ENCODE measurements at places on chromosomes 6 and 20.

- no peak for DNase-seq
Measured at GRCh38 chr6:32982702-32983492, 14.5 kb downstream of the BRD2 start.

- DNase-seq: no peak
Measured at GRCh38 chr6:163182696-163183095, 231.8 kb upstream of the QKI start.

DNA sequence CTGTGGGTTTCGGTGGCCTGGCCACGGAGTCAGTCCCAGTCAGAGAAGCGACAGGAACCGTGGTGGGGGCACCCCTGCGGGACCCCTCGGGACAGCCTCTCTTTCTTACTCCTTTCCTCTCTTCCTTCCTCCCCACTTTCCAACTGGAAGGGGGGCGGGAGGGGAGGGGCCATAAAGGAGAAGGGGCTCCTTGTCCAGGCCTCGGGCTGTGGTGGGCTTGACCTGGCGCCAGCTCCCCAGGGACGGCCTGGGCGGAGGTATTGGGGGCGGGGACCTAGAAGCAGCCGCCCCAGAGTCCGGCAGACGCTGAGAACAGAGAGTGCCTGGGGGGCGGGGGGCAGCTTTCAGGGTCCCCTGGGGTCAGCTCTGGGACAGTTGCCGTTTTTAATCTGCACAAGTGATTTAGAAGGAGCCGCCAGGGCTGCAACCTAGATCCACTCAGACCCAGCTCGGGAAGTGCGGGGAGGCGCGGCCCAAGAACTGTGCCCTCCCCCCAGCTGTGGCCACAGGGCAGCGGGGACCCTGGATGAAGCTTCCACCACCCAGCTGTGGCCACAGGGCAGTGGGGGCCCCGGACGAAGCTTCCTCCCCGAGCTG, 6.4 kb upstream of the ABHD16B start:
- no peak for DNase-seq

DNA sequence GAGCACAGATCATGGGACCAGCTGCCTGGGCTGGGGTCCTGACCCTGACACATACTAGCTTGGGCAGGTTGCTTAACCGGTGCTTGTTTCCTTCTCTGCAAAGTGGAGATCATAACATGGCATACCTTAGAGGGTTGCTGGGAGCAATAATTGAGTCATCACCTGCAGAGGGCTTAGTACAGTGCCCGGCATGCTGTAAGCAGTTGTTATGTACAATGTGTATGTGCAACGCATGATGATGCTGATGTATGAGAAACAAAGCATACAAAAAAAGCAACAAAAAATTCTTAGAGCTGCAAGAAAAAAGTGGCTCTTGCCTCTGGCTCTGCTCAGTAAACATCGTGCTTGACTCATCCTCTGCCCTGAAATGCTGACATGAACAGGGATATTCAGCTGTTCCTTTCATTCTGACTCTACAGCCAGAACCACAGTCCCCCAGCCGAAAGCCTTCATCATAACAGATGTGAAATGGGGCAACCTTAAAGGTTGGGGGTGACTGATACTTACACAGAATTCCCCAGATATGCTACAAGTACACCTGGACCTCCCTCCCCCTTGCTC, 91.7 kb downstream of the CLIC5 start:
- no peak for DNase-seq

GRCh38 chr6:91167846-91168245, 581.0 kb upstream of the MAP3K7 start:
- DNase-seq: no peak

DNA sequence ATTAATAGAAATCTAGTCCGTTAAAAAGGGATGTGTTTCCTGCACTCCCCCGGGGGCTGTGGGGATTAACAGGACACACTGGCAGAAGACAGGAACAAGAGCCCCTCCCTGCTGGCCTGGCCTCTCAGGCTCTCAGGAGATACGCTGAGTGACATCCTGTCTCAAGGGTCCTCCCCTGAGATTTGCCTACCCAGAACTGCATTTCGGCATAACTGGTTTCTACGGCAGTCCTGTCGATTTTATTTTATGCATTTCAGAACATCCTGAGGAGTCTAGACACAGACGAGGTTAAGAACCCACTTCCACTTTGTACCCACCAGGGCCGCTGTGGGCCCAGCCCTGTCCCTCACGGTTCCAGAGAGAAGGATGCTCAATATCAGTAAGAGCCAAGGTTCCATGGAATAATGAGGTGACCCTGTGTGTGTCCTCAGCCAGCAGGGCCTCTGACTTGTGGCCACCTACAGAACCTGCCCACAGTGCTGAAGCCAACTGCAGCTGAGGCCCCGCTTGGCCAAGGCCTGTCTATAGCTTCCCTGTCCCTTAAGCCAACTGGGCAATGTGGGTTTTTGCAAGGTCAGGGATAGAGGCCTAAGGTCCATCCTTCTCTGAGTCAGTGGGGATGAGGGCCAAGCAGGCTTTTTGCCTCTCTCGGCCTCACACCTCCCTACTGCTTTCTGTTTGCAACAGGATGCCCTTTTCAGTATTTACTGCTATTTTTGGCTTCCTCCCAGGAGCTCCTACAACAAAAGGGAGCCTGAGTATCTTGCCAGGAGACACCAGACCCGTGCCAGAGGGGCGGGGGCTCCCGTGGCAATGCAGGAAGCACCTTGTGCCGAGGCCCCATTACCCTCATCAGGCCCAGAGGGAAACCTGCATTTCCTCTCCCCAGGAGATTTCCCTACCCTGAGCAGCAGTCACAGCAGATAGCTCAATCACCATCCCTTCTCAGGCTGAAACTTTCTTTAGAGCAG, 14.7 kb downstream of the UQCC2 start:
- DNase-seq: peak; percentile 60

GRCh38 chr20:1758765-1759164, 101.2 kb upstream of the SIRPG start:
- DNase-seq: no peak

- DNase-seq: no peak
Measured at GRCh38 chr6:7912024-7912423, 1.4 kb upstream of the TXNDC5 start.

DNA sequence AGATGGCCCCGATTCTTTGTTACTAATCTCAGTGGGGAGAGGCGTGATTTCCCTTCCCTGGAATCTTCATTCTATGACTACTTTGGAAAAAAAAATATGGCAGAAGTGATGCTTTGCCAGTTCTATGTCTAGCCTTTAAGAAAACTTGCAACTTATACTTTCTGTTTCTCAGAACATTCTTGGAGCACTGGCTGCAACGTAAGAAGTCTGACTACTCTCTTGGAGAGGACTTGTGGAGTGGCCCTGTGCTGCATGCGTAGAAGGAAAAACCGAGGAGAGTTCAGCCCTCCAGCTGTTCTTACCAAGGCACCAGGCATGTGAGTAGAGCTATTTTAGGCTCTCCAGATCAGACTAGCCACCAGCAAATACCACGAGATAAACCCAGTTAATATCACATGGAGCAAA, 77.6 kb upstream of the STXBP5 start:
- no peak for DNase-seq

GRCh38 chr6:47247227-47247797, 62.4 kb downstream of the TNFRSF21 start:
- no peak for DNase-seq

DNA sequence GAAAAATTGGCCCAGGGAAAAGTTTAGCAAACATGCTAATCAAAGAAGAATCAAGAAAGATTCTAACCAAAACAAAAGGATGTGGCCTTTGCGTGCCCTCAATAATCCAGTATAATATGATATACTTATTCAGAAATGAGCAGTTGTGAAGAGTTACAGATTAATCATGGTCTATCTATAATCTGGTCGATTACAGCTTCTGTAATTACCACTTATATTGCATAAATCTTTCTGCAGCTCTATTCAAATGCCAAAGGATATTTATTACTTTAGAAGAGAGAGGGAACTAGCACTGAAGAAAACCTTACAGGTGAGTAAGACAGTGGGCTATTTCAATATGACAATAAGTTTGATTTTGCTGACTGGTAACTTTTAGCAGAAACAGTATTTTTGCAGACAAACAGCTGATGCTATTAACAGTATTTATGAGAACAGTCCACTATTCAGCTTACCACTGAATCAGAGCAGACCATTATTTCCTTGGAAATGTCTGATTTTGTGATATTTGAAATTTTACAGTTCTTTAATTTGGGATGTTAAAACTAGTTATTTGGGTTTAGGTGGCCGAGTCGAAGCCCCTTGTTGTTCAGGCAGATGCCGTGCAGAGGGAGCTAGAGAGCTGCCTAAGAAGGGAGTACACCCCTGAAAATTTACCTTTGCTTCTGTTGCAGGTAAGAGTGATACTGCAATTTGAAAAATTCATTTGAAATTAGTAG, 92.2 kb downstream of the CEP57L1 start:
- peak; percentile 60 for DNase-seq

GRCh38 chr6:95576998-95577303, 384 bp upstream of the MANEA start:
- DNase-seq: no peak

GRCh38 chr6:151805286-151805840, 2.1 kb upstream of the ESR1 start:
- DNase-seq: no peak

DNA sequence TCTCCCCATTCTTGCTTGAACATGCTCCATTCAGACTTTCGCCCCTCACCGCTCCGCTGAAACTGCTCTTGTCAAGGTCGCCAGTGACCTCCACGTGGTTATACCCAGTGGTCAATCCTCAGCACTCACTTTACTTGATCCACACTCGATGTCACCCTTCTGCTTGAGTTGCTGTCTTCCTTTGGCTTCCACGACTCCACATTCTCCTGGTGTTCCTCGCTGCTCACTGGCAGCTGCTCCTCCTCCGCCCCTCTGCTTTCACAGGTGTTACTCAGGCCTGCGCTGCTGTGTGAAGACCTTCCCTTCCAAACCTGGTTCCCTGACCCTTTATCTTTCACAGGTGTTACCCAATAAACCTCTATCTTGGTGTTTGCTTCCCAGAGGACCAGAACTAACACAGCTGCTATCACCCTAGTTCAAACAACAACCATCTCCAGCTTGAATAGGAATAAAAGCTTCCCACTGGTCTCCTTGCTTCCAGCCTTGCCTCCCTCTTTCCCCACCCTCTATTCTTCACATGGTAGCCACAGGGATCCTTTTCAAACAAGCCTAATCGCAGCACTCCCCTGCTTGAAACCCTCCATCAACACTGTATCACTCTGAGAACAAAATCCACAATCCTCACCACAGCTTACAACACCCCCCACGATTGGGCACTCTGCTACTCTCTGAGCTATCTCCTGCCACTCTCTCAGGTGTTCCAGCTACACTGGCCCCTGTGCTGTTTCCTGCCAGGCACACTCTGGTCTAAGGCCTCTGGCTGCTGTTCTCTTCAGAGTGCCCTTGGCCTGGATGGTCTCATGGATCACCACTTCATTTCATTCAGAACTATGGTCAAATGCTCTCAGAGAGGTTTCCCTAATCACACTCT, 10.7 kb downstream of the PPIL1 start:
- no peak for DNase-seq

- no peak for DNase-seq
Measured at GRCh38 chr6:168167431-168168315, 88.7 kb upstream of the FRMD1 start.
